Mucosa of gallbladder (tissue), 1 donor: ENCODE measurements at places on chromosomes 2 and 18.

DNA sequence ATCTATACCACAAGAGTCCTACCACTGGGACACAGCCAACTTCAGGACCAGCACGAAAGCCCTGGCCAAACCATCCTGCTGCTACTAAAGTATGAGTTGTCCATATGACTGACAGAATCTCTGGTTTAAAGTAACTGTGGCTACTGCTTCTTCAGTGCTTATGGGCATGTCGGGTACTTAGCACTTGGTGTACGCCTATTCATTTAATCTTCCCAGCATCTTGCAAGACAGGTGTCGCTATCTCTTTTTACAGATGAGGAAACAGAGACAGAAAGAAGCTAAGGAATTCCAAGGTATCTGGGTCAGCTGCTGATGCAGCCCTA lies 203.4 kb upstream of the ID2 start:
- no peak for DNase-seq

GRCh38 chr2:163748420-163748819 lies 12.6 kb upstream of the FIGN start:
- no peak for DNase-seq

- no peak for DNase-seq
Measured at GRCh38 chr2:241582806-241583205, 24.3 kb downstream of the BOK start.

GRCh38 chr2:196466581-196466980 lies 172.9 kb upstream of the CCDC150 start:
- DNase-seq: no peak

DNA sequence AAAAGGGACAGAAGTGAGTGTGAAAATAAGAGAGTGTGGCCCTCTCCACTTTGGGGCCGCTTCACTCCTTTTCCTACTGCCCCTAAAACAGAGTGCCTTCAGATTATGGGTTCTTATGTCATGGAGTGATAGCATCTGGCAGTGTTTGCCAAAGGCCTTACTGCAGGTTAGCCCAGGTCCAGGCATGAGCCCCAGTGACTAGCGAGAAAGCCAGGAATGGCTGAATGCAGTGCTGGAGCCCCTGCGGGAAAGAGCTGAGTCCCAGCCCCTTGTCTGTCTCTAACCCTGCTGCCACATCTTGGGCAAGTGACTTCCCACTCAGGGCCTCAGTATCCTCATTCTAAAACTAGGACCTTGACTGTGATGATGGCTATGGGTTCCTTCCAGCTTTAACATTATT lies 6.0 kb downstream of the IGFBP5 start:
- no peak for DNase-seq

DNA sequence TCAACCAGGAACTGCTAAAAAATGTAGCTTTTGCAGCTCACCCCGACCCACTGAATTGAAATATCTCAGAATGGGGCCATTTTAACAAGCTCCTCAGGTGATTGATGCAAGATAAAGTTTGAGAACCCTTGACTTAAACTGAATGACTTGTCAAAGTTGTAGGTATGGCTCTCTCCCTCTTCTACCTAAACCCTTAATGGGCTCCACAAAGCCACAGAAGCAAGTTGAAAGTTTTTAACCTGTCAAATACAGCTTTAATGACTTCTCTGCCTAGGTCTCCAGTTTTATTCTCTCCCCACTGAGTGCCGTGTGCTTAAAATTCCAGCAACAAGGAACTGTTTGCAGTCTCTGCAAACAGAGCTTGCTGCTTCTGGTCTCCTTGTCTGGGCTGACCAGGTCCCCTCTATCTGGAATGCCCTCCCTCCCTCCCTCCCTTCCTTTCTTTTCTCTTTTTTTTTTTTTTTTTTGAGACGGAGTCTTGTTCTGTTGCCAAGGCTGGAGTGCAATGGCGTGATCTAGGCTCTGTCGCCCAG lies 19.7 kb upstream of the RNF125 start:
- no peak for DNase-seq

- DNase-seq: no peak
Measured at GRCh38 chr2:191666732-191667131, 11.2 kb upstream of the NABP1 start.

DNA sequence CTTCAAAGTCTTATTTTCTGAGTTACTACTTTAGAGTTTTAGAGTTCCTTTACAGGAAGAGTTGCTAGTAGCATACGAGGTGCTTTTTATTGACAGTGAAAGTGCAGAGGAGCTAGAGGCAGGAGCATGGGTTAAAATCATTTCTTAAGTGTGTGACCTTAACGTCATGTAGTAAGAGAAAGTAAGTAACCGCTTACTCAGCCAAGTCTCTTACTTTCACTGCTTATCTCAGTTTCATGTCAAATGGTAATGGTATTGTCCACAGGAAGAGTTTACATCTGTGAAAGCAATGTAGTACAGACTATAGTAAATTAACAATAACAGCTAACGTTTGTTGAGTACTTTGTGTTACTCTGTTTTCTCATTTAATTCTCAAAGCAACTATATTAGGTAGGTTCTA lies 12.6 kb downstream of the NDUFAF7 start:
- DNase-seq: no peak

DNA sequence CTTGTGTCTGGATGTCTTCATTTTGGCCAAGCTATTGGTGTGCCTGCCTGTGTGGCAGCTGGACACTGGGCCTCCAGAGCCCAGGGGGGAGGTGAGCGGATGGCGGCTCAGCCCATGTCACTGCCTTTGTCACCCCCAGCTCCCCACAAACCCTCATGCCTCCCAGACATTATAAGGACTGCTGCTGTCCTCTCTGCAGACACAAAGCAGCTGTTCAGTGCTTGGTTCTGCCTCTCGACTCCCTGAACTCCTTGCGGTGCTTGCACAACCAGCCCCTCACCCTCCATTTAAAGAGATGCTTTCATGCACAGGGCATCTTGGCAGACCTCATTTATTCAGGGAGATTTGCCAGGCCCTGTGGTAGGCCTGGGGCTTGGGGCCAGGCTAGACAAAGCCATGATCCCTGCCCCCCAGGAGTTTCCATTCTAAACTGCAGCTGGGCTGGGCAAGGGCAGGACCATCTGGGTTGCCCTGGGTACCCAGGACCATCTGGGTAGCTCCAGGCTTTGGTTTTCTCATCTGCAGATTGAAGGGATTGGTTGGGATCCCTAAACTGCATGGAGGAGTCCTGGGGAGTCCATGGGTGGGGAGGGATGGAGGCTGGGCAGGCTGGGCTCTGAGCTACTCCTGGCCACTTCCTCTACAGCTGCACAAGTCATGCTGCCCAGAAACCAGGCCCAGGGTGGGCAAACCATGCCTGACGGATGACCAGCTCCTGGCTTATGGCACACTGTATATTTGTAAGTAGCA lies 168.5 kb downstream of the CELF4 start:
- DNase-seq: peak; percentile 30

DNA sequence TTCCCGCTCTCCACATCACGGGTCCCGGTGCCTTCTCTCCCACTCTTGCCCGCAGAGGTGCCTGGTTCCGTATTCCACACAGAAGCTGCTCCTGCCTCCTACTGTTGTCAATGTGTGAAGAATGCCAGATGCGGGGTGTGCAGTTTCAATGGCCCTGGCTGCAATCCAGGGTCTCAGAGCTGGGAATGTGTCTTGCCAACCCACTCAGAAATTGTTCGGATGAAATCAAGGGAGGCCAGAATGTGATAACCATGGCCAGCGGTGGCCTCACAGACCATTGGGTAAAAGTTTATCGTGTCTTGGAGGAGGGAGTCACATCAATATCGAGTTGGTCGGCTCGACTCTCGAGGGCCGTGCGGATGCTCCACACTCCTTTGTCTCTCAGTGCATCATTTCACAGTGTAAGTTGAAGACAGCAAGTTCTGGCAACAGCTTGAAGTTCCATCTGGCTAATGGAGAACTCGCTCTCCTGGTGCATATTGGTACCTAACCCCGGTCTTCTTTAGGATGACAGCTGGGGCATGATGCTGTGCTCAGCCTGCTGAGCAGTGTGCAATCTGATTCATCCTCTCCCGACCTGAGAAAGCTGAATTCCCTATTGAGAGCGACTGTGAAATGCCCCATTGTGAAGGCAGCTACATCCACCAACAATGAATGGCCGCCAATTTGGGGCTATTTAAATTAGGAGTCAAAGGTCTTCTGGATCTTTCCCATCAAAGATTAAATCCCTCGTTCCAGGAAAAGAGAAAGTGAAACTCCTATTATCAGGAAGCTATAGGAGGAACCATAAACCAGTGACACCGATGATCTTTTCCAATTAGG lies 389.0 kb downstream of the SOX11 start:
- no peak for DNase-seq

DNA sequence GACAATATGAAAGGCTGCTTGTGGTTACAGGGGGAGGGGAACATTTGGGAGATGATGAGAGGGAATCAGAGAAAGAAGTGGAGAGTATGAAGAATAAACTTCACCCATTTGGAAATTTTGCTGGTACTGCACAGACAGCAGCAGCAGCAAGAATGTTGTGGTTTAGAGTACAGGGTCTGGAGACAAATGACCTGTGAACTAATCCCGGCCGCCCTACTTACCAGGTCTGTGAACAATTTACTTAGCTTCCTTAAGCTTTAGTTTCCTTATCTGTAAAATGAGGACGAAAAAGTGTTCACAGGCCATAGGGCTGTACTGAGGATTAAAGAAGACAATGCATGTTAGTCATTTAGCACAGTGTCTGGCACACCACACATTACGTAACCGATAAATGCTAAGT lies 685.4 kb upstream of the CELF4 start:
- DNase-seq: no peak

GRCh38 chr2:156321243-156321904 lies 11.1 kb downstream of the NR4A2 start:
- DNase-seq: no peak

DNA sequence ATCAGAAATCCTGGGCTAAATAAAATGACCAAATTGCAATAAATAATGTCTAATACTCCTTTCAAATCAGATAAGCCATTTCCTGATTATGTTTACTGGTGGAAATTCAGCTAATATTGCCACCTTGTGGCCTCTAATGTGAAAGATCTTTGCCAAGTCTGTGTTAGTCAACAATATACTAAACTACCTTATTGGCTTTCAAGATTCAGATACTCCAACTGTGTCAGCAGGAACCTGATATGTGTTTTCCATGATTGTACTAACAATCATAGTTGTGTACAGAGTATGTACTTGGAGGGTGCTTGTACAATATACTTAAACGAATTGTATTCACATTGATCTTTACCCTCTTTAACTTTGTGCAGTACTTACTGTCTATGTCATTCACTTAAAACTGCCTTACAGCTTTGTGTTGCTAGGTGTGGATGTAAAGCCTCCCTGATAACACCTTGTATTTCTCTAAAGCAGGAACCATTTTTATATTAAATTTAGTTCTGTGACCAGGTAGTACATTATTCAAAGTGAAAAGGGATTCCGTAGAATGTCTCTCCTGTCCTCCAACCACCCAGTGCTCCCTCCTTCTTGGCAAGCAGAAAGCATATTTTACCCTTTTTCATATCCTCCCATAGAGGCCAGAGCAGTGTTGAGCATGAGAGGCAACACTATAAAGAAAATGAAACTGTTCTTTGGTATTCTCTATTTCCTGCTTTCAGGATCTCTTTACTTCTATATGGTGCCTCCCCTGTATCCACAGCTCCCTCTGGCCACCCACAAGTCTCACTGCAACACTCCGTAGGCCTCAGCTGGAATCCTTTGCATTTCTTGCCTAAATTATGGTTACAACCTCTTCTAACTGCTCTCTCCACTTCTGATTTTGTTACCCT lies 75.2 kb upstream of the C2orf15 start:
- peak; percentile 16 for DNase-seq

DNA sequence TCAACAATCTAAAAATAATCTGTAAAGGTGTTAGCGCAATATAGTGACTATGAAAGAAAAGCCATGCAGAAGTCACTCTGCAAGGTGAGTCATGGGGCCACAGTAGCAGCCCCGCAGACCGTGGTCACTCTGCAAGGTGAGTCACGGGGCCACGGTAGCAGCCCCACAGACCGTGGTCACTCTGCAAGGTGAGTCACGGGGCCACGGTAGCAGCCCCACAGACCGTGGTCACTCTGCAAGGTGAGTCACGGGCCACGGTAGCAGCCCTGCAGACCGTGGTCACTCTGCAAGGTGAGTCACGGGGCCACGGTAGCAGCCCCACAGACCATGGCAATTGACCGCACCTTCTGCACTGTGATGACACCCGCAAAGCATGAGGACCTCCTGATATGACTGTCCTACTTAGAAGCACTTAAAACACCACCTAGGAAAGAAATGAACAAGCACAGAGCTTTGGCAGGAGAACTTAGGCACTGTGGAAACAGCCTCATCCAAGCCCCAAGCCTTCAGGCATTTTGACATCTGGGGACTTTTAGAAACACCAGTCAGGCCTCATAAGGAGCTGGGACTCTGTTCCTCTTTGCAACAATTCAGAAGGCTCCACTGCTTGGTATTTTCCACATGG lies 70.1 kb downstream of the LDLRAD4 start:
- no peak for DNase-seq

GRCh38 chr18:22409445-22409844 lies 8.3 kb downstream of the CTAGE1 start:
- no peak for DNase-seq

- DNase-seq: no peak
Measured at GRCh38 chr2:235358981-235359471, 134.8 kb upstream of the AGAP1 start.

- no peak for DNase-seq
Measured at GRCh38 chr2:231111987-231112386, 12.9 kb downstream of the HTR2B start.

DNA sequence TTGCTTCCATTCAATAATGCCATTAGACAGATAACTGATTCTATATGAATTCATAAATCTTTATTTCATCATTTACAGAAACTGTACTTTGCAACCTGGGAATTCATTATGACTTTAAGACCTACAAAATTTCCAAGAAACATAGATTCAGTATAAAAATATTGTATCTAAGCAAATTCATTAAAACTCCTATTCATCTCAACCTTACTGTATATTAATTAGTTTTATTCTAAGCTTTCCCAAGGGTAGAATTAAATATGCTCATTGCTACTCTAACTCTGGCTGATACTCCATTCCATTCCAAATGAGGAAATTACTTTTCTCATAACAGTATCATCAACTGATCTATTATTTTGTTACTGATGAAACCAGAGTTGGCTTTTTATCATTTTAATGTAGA lies 473.0 kb upstream of the LRRTM4 start:
- no peak for DNase-seq

DNA sequence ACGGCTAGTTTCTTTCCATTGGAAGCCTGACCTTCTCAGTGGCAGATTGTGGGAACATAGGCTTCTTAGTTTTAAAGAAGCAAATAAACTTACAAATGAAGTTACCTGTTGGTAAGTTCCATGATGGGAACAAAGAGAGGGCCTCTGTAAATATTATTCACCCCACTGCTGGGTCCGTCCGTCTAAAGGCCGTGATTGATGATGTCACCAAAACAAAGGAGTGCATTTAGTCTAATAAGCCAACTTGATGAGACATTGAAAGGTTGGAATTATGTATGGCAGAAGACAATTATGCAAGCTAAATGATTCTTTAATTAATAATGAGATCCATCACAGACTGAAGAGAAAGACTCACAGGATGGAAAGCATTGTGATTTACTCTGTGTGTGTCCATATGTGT lies 1091.9 kb upstream of the FANCL start:
- DNase-seq: no peak

DNA sequence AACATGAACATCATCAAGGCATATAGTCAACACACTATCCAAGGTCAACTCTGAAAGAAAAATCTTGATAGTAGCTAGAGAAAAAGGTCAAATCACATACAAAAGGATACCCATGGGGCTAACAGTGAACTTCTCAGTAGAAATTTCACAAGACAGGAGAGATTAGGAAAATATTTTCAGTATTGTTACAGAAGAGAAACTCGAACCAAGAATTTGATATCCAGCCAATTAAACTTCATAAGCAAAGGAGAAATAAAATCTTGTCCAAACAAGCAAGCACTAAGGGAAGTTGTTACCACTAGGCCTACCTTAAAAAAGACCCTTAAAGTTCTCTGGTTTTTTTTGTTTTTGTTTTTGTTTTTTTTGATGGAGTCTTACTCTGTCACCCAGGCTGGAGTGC lies 242.5 kb downstream of the EXOC6B start:
- DNase-seq: no peak
